ENCODE measurements at places on chromosomes 2 and 18.

DNA sequence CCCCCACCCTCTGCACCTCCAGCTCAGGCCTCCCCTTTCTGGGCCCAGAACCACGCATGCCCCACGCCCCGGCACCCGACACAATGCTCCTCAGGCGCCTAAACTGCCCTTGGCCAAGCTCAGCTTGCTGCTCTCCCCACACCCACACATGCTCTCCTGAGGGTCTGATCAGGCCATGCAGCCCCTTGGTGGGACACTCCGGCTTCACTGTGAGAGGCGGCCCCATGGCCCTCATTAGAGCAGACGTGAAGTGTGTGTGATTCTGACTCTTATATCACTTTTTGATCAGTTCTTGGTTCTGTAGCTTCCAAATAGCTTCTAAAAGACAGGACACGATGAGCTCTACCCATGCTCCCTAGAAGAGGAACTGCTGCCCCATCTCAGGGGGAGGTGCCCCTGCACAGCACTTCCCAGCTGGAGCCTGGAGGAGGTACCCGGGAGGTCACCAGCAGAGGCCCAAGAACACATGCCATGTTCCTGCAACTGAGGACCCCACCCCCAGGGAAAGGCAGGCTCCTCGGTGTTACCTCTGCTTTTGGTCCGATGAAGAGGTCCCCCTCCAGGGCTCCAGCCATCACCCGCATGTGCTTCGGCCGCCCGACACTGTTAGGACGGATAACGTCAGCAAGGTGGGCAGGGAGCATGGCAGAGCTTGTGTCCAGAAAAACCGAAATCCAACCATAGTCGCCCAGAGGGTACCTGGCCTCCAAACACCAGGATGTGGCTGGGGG lies 3.6 kb downstream of the ACTR1B start:
- no peak for DNase-seq

GRCh38 chr2:128359841-128360240 lies 41.2 kb upstream of the HS6ST1 start:
- no peak for DNase-seq

- DNase-seq, result no peak
These were observed 5.4 kb upstream of the MTCL1 start for GRCh38 chr18:8699948-8700347.

DNA sequence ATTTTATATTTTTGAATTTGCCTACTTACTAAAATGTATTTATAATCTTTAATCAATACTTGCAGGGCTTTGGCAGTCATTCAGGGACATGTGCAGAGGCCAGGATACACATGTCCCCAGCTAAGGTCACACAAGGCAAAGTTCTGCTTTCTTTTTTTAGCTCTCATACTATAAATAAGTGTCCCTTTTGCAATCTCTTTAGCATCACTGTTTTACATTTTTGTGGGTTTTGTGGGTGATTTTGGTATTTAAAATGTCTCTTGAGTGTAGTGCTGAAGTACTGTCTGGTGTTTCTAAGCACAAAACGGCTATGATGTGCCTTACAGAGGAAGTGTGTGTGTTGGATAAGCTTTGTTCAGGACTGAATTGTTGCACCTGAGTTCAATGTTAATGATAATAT lies 309.0 kb upstream of the GULP1 start:
- DNase-seq, result no peak

DNA sequence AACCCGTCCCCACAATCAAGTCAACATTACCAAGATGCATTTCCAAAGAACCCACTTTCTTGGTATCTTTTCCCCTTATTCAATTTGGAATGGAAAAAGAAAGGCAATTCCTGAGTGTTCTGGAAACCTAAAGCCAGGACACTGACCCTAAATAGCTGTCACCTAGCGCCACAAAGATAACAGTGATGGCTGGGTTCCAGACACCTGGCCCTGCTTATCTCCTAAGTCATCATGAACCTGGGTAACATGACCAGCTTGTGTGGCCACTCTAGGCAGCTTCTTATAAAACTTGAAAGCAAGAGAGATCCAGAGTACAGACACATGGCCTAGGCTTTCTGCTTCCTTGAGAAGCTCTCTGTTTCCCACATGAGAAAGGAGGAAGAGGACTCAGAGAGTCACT lies 95.4 kb downstream of the BOD1L2 start:
- DNase-seq, result no peak

GRCh38 chr18:49999128-49999527 lies 185.8 kb upstream of the ACAA2 start:
- no peak for DNase-seq

DNA sequence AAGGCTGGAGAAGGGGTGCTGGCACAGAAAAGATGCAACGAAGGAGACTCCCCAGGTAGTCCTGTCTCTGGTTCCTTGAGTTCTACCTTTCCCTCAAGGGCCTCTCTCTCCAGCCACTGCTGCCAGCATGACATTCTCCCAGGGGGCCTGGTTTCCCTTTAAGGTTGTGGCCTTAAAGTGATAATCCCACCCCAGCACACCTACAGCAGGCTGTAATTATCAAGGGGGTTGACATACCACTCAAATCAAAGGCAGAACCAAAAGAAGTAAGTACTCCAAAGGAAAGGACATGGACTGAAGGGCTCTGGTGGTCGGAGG lies 127.4 kb upstream of the MSH6 start:
- no peak for DNase-seq

DNA sequence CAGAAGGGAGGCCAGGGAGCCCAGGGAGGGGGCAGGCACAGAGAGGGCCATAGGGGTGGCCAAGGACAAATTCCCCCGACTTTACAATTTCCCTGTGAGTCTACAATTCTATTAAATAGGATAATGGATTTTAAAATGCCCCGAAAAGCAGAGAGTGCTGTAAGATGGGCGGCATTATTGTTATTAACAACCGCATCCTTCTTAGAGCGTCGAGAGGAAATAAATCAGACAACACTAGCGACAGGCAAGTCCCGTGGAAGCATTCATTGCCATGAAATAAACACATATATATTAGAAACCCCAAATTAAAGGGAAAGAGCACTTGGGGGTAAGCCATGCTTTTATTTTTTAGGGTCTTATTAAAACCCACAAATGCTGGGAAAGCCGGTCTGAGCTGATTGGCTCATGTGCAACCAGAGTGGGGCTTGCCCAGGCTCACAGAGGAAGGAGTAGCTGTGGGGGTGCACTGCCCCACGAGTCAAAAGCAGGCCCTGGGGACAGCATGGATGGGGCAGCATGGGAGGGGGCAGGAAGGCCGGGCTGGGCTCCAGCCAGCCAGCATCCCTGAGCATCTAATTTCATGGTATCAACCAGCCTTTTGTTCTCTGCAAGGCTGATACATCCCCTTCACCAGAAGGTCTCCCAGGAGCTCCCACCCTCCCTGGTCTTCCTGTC lies 187.1 kb downstream of the CELF4 start:
- no peak for DNase-seq

All from cortex of kidney (tissue), 1 donor.